CD8-positive, alpha-beta memory T cell (primary cell): ENCODE measurements at places on chromosomes 12 and 14. TPM values are rescaled to one million over a fixed set of nuclear protein-coding genes. Genes with fewer than 3 reads are reported as not detected.

RDH12 gene
- not detected for total RNA-seq

GRCh38 chr14:79924551-79924950 lies 286.8 kb downstream of the DIO2 start:
- no peak for DNase-seq
- no peak overlapping the region for H3K27ac ChIP-seq
- no peak overlapping the region for H3K4me3 ChIP-seq
- H3K27me3 ChIP-seq: no peaks in the 10 kb centered on the region

ALKBH1 gene
- 19.4 TPM for total RNA-seq

GRCh38 chr12:73731658-73732057 lies 806.0 kb upstream of the ATXN7L3B start:
- no peak overlapping the region for H3K4me3 ChIP-seq
- no peaks in the 10 kb centered on the region for H3K36me3 ChIP-seq
- no peak overlapping the region for H3K27ac ChIP-seq
- no peaks in the 10 kb centered on the region for H3K27me3 ChIP-seq
- DNase-seq: no peak
- H3K4me1 ChIP-seq: no peaks in the 10 kb centered on the region

MYF6 gene
- not detected for total RNA-seq

DNA sequence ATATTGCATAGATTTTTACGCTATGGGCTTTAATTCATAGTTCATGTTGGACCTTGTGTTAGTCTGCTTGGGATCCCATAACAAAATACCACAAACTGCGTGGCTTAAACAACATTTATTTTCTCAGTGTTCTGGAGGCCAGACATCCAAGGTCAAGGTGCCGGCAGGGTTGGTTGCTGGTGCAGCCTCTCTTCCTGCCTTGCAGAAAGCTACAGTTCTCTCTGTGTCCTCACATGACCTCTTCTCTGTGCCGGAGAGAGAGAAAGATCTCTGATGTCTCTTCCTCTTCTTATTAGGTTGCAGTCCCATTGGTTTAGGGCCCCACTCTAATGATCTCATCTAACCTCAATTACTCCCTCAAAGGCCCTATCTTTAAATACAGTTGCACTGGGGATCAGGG lies 170.5 kb downstream of the IPO8 start:
- no peaks in the 10 kb centered on the region for H3K4me1 ChIP-seq
- H3K27ac ChIP-seq: no peak overlapping the region

- no peak overlapping the region for H3K4me3 ChIP-seq
- DNase-seq: no peak
- no peak overlapping the region for H3K27ac ChIP-seq
Measured at GRCh38 chr12:51293696-51294095, 23.5 kb upstream of the SMAGP start.

- H3K27ac ChIP-seq: no peak overlapping the region
- no peaks in the 10 kb centered on the region for H3K36me3 ChIP-seq
- no peaks in the 10 kb centered on the region for H3K27me3 ChIP-seq
- no peak for DNase-seq
- no peaks in the 10 kb centered on the region for H3K4me1 ChIP-seq
Measured at GRCh38 chr14:69317102-69317755, 57.3 kb downstream of the GALNT16 start.

DNA sequence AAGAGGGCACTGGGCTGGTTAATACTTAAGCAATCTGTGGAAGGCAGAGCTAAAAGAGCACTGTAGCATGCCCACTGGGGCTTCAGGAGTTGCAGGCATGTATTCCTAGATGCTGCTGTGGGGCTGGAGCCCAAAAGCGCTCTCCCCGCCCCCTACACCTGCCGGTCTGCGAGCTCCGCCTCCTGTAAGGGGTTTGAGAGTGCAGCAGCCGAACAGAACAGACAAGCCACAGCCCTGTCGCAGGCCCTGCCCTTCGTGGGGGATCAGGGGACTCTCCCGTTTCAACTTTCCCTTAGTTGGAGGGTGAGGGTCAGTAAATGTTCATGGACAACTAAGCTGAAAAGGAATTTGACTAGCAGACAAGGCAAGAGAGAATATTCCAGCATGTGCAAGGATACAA lies 17.6 kb downstream of the SLC38A6 start:
- H3K36me3 ChIP-seq: no peaks in the 10 kb centered on the region
- no peak for DNase-seq
- no peaks in the 10 kb centered on the region for H3K4me1 ChIP-seq
- H3K27ac ChIP-seq: no peak overlapping the region
- H3K4me3 ChIP-seq: no peak overlapping the region
- H3K27me3 ChIP-seq: no peaks in the 10 kb centered on the region

TRIM9 gene
- 1.0 TPM for total RNA-seq

DNA sequence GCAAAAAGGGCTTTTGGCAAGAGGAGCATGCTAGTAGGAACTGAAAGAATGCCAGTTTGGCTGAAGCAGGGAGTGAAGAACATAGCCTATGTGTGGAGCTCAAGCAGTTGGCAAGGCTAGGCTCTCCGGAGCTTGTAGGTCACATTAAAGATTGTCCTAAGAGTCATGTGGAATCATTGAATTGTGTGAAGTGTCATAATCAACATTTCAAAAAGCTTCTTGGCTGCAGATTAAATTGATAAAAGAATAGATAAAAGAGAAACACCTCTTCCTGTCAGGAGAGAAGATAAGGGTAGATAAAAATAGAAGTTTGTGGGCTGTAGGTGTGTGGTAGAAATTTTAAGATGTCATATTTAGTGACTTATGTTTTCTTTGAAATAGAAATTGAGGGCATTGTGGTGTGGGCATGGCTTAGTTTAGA lies 36.1 kb downstream of the CPSF6 start:
- no peak overlapping the region for H3K4me3 ChIP-seq
- H3K27ac ChIP-seq: no peak overlapping the region
- DNase-seq: no peak
- H3K36me3 ChIP-seq: no peaks in the 10 kb centered on the region
- H3K27me3 ChIP-seq: no peaks in the 10 kb centered on the region

- no peaks in the 10 kb centered on the region for H3K4me1 ChIP-seq
- no peaks in the 10 kb centered on the region for H3K36me3 ChIP-seq
- no peak overlapping the region for H3K4me3 ChIP-seq
- no peaks in the 10 kb centered on the region for H3K27me3 ChIP-seq
- no peak overlapping the region for H3K27ac ChIP-seq
- DNase-seq: no peak
Measured at GRCh38 chr14:89650077-89650978, 233.3 kb upstream of the FOXN3 start.

GRCh38 chr12:67535176-67535575 lies 113.4 kb upstream of the DYRK2 start:
- DNase-seq: no peak
- no peaks in the 10 kb centered on the region for H3K36me3 ChIP-seq
- H3K27ac ChIP-seq: no peak overlapping the region

- no peaks in the 10 kb centered on the region for H3K27me3 ChIP-seq
- H3K4me1 ChIP-seq: no peaks in the 10 kb centered on the region
- H3K36me3 ChIP-seq: no peaks in the 10 kb centered on the region
- H3K27ac ChIP-seq: no peak overlapping the region
Measured at GRCh38 chr14:66315548-66315947, 170.6 kb upstream of the CCDC196 start.

- no peaks in the 10 kb centered on the region for H3K27me3 ChIP-seq
- no peak for DNase-seq
- no peaks in the 10 kb centered on the region for H3K36me3 ChIP-seq
- no peak overlapping the region for H3K27ac ChIP-seq
Measured at GRCh38 chr12:119980242-119980641, 8.8 kb upstream of the BICDL1 start.

CLEC12A gene
- not detected for total RNA-seq

DNA sequence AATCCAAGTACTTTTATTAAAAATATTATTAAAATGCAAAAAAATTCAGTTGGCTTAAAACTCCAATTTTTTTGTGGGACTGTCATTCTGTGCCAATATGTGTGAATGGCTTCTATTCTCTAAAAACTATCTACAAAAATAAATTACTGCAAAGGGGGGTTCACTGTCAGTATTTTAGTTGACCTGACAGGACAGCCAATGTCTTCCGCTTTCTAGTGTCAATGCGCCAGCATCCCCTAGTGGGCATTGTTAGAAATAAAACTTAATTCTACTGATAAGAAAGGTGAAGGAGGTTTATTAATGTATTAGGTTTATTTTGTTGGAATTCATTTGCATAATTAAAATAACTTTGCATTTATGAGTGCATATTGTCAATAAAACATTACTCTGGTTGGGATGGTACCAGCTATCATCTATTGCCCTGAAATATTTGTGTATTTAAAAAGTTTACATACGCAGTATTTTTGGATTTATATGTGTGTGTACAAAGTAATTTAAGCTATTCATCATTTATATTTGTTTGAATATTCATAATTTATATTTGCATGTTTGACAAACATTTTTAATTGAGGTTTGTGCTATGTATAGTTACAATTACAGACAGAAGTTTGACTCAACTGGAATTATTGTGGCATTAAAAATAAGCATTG lies 527.2 kb downstream of the FLRT2 start:
- DNase-seq: no peak
- H3K27me3 ChIP-seq: no peaks in the 10 kb centered on the region
- H3K4me1 ChIP-seq: no peaks in the 10 kb centered on the region
- no peak overlapping the region for H3K4me3 ChIP-seq
- H3K36me3 ChIP-seq: no peaks in the 10 kb centered on the region
- no peak overlapping the region for H3K27ac ChIP-seq

RAD9B gene
- total RNA-seq: 1.9 TPM
